A673 (cell line): ENCODE measurements at places on chromosomes 5 and 9.
A peak's percentile ranks its signal among the peaks of the same experiment; 100 is the strongest.

- no peak for DNase-seq
Measured at GRCh38 chr9:86665416-86665815, 281.9 kb downstream of the GAS1 start.

DNA sequence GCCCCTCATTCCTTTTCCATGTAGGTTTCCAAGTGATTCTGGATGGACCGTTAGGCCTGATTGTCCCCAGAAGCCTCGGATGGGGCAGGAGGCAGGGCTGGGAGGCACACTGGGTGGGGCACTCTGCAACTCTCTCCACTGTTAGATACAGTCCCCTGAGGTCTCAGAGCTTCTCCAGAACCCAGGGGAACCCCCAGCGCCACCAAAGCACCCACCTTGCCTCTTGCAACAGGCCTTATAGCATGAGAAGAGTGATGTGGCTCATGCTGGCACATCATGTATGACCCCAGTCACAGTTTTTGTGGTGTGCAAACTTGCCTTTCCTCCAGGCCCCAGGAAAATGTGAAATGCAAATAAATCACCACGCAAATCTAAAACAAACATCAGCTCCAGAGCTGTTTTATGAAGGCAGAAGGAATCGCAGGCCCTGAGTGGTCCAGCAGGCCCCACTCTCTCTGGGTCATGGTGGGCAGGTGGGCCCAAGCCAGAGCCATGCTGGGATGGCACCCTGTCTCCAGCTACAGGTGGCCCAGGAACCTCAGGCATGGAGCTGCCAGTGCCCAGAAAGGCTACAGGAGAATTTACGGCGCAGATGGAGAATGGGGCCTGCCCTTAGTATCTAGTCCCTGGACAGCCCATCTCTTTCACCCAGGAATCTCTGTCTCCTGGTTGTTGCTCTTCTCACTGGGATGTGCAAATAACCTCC, 36.3 kb upstream of the CDKN2AIPNL start:
- no peak for DNase-seq

GRCh38 chr5:103346162-103346748, 87.7 kb downstream of the MACIR start:
- DNase-seq, result no peak

DNA sequence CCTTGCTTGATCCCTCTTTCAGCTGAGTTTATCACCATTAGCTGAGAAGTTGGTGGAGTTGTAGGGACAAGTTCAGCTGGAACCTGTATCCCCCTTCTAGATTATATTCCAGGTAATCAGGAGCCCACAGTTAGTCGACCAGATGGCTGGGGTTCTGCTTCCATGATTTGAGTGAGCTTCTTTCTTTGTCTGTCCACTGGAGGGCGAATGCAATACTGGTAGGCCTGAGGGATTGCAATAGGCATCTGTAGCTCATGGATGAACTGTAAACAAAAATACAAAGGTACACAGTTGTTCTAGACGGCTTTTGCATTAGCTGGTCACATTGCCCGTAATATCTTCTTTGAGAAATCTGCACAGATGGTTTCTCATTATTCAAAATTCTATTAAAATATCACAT, 88.9 kb downstream of the PCSK5 start:
- peak; percentile 11 for DNase-seq

DNA sequence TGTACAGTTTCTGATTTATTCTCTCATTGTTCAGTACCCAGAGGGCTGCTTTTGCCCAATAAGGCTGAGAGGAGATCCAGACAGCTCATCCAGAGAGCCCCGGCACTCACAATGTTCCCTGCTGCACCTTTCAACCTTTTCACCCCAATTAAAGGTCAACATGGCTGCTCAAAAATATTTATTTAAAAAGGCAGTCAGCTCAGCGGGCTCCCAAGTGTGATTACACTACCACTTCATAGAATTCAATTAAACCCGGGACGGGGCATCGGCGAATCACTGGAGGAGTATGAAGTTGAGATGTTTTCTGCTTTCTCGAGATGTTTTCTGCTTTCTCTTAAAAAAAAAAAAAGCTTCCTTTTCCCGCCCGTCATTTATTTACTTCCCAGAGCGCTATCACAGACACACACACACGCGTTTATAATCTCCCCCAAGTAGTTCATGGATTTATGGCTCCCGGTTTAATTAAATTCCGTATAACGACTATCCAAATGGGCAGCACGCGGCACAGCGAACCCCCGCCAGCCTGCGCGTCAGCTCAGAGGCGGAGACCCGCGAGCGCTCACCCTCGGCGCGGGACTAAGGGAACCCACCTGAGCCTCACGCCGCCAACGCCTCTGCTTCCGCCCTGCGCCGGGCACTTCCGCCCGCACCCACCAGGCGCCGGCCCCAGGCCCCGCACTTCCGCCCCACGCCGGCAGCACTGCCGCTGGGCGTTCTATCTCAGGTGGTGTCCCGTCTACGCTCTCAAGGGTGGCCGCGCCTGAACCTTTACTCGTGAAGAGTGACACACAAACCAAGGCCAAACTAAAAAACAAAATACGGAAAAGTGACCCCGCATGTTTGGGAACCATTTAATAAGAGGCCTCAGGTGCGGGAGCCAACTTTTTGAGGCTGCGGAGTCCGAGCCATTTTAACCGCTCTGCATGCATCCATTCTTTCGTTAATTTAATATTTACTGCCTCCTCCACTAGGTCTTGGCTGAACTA, at the start of gene C5orf63:
Gene C5orf63, minus strand, starts transcription at position 642 of the 986 bp plus-strand sequence. CDS start 14,507 bp downstream, outside the sequence.
- DNase-seq, result peak; percentile 52

DNA sequence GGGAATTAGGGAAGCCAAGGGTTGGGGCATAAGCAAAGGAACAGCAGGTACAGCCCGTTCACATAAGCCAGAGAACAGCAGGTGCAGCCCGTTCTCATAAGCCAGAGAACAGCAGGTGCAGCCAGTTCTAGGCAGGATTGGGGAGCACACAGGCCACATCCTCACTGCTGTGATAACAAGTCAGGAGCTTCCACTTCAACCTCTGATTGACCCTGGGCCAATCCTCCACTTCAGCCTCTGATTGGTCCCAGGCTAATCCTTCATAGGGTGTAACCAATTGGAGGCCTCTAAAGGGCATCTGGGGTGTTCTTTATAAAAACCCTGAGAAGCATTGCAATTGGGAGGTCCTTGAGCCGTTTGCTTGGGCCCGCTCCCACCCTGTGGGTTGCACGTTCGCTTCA, 27.5 kb downstream of the CEL start:
- no peak for DNase-seq

GRCh38 chr9:34552986-34553385, 30.2 kb upstream of the ENHO start:
- DNase-seq, result no peak

- no peak for DNase-seq
Measured at GRCh38 chr9:2390028-2390427, 231.6 kb upstream of the VLDLR start.

- DNase-seq, result no peak
Measured at GRCh38 chr5:73339711-73340110, 108.9 kb downstream of the FOXD1 start.

GRCh38 chr5:116046261-116046660, 14.0 kb downstream of the ARL14EPL start:
- no peak for DNase-seq

DNA sequence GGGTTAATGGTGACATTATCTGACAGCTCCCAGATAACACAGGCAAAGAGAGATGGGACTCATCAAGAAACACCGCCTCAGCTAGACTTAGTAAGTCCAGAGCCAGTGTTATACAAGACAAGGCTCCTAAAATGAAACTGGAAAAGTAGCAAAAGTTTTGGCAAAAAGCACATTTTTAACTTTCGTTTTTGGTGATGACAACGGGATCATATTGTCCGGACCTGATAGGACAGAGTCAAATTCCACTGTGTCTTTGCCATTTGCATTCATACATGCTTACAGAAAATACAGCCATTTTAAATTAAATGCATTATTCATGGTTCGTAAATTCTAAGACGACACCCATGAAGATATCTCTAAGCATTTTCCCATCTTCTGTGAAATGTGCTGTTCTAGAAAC, 152.1 kb downstream of the CRB2 start:
- peak; percentile 18 for DNase-seq
